ENCODE measurements at places on chromosomes 3 and 15.

DNA sequence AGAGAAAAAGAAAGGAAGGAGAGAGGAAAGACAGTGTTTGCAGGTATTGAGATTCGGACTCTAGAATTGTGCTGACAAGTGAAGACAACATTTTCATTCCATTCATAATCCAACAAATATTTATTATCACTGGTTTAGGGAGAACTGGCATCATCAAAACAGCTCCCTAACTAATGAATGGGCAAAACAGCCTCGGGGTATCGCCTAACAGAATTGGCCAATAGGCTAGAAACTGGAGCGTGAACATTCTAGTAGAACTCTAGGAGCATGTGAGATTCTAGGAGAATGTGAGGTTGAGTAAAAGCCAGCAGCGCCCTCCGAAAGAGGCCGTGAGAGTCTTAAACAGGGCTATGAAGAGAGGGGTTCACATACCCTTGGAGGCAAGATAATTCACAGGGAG, 221.8 kb upstream of the WNT5A start:
- DNase-seq = no peak

DNA sequence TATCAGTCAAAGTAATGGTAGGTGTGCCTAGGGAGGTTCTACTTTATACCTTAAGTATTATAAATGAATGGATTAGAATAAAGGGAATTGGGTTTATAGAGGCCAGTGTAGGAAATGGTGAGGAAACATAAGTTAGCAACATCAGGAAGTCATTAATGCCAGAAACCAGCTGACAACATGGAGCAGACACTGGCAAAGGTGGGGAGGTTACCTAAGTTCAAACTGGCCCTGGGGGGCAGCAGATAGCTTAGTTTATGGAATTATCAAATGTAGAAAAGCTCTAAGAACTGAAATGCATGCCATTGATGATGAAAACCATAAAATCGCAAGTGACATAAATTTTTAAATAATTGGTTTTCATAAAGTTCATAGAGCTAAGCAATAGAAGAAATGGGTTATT, 498.6 kb downstream of the NAALADL2 start:
- no peak for DNase-seq

DNA sequence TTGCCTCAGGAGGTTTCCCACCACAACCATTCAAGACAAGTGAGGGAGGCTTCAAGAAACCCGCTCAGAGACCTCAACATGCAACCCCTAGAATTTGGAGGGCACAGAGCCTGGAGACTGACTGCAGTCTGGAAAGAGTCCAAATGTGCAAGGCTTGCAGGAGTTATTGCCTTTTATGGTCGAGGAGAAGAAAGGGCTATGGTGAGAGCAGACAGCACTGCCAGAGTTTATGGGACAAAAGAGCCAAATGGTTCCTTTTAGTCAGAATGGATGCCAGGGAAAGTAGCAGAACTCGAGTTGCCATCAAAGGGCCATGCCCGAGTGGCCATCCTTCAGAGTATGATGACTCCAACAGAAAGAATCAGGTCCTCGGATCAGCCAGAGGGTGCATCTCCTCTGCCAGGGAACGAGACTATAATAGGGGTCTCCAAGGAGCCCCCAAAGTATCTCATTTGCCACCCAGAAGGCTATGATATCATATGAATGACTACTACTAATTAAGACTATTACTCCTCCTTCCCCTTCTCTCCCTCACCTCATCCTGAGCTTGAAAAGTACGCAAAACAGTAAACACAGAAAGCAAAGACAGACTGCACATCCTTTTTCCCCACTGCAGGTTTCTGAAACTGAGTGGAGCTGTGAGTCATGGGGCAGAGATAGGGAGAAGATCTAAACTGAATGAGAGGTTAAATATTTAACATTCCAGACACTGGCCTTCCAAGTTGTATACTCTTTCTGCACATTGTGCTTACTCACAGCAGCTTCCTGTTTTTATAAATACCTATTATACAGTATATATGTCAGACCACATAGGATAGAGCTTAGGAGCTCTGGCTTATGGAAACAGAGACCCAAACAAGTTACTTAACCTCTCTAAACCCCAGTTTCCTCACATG, 33.9 kb upstream of the TMCO5A start:
- DNase-seq = no peak

DNA sequence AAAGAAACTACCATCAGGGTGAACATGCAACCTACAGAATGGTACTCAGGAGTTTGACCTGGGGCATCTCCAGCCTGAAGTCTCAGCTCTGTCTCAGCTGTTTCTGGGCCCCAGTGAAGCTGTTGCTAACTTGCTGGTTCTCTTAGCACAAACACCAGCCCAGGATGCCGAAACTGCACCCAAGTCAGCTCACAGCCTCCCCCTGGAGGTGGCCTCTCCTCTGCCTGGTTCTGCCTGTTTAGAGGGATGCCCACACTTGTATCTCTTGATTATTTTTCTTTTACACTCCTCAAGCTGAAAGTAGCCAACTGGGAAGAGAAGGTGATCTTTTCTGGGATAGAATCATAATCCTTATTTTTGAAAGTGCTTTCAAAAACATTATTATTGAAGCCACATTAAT, 289.0 kb upstream of the RASGRP1 start:
- no peak for DNase-seq

DNA sequence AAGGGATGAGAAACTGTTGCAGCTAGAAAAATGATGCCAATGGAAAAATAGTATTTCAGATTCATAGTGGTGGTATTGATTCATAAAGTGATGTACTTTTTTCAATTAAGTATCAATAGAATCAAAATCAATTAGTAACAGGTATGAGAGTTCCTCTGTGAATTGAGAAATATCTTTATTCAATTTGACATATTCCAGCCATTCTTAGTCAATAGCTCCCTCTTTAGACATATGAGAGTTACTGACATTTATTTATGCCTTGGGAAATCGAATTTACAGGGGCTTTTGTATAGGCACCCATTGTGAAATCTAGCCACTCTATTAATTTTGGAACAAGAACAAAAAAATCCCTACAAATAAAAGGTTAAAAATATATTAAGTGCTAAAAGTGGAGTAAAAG, 386.9 kb upstream of the CNTN3 start:
- no peak for DNase-seq

- DNase-seq = no peak
These were observed 56.6 kb downstream of the RLBP1 start for GRCh38 chr15:89164712-89165211.

DNA sequence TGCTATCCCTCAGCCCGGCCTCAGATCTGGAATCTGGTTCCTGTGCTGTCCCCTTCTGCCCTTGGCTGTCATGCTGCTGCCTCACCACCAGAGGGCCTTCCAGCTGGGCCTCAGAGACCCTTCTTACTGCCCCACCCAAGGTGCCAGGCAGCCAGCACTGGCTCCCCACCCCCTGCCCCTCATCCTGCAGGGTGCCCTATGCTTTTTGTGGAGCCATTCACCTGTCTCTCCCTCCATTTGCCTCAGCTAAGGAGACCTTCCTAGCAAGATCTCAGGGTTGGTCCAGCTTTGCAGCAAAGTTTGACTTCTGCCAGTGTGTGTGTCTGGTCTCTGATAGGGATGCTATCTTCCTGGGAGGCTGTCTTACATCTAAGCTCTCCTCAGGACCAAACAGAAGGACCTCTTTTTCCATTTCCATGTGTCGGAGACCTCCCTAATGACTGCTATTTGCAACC, 1.9 kb upstream of the VWA5B2 start:
- peak; percentile 21 for DNase-seq

GRCh38 chr15:59539799-59540198, 71.8 kb upstream of the GCNT3 start:
- no peak for DNase-seq

DNA sequence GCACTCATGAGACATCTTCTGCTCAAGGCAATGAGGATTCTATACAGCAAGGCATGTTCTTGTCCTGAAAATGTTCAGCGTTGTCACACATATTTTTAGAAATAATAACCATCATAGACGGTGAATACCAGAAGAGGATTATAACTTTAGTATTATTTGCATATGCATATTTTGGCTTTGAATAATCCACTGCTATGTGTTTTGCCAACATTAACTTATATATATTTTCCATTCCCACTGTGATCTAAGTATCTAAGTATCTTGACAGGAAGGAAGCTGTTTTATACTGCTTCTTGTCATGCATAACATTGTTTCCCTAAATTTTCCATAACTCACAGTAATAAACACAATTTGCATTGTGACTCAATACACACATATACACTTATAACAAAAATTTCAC, 509.5 kb downstream of the TBL1XR1 start:
- no peak for DNase-seq

DNA sequence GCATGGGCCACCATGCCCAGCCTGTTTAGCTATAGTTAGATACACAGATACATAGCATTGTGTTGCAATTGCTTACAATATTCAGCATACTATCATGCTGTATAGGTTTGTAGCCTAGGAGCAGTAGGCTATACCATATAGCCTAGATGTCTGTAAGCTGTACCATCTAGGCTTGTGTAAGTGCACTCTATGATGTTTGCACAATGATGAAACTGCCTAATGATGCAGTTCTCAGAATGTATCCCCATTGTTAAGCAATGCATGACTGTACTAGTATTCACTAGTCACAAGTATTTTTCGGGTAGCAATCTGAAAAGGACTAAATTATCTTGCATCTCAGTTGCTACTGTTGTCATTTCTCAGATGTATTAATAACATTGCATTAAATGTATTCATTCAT, 16.0 kb downstream of the PIGB start:
- no peak for DNase-seq

DNA sequence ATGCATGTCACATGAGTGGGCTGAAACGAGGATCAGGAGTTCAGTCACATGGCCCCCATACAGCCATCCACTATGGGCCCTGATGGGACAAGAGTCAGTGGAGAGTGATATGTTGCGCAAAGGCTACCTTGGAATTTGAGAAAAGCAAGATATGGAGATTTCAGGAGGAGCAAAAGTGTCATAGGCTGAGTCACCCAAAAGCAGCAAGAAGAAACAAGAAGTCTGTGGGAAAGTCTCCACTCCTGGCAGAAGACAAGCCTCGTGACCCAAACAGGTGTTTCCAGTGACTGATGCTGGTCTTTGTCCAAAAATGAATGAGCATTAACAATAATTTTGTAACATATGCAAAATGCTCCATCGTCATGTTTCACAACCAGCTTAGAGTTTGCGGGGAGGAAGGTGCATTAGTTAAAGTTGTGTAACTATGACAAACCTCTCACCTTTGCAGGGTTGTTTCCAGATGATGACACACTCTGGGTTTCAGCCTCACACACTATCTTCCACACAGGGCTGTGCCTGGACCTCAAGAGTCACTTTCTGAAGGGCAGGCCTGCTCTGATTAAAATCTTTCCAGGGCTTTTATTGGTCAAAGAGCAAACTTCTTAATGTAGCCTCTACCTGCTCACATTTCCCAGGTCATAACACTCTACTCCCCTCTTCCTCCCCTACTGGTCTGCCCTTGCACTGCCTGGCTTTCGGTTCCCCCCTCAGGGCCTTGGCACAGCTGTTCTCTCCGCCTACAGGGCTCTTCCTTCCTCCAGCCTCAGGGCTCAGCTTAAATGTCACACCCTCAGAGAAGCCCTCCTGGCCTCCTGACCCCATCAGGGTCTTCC, 3.9 kb upstream of the DNASE1L3 start:
- no peak for DNase-seq

GRCh38 chr15:92885224-92886041, 14.7 kb upstream of the CHD2 start:
- no peak for DNase-seq

DNA sequence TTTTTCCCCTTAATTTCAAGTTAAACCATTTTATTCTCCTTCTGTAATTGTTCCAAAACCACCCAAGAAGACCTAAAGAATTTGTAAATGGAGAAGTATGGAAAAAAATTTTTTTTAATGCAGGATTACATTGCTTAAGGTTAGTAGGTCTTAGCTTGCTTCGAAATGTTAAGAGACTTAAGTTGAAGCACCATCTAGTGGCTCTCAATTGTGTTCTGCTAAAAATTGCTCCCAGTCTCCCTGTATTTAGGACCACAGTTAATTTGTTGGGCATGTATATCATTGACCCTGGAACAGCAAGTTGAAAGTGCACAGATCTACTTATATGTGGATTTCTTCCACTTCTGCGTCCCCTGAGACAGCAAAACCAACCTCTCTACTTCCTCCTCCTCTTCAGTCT, 32.4 kb downstream of the CD200R1L start:
- no peak for DNase-seq

DNA sequence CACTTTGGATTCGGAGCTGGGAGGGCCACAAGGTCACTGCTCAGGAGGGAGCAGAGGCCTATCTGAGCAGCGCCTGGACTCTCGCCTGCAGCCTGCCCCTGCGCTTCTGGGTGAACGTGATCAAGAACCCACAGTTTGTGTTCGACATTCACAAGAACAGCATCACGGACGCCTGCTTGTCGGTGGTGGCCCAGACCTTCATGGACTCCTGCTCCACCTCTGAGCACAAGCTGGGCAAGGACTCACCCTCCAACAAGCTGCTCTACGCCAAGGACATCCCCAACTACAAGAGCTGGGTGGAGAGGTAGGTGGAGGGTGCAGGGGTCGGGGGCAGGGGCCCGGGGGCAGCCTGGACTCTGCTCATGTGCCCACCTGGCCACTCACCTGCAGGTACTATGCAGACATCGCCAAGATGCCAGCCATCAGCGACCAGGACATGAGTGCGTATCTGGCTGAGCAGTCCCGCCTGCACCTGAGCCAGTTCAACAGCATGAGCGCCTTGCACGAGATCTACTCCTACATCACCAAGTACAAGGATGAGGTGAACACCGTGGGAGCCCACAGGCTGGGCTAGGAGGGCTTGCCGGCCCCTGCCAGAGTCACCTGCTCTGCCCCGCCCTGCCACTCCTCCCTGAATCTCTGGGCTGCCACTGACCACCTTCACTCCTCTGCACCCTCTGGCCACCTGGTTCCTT, 49.5 kb downstream of the PLXNA1 start:
- no peak for DNase-seq

- no peak for DNase-seq
These were observed 10.0 kb downstream of the PRKCD start for GRCh38 chr3:53171064-53171418.

DNA sequence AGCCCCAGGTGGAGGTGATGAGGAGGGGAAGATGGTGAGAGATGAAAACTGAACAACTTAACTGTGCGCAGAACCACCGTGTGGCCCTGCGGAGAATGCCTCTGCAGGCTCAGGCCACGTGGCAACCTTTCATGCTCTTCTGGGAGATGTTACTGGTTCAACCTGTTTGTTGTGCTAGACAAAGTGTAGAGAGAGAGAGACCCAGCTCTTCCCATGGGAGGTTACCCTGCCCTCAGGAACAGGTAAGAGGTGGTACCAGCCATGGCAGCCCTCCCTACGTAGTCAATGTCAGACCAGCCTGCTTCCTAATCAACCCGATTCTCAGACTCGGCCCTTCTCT, 37.0 kb upstream of the HACD2 start:
- no peak for DNase-seq

GRCh38 chr3:69496856-69497255, 111.0 kb upstream of the FRMD4B start:
- no peak for DNase-seq

- DNase-seq = no peak
These were observed 75.9 kb downstream of the BOC start for GRCh38 chr3:113287111-113287802.

Measured in stimulated activated CD8-positive, alpha-beta memory T cell treated with anti-CD3 and anti-CD28 coated beads, Interleukin-4, amount 100 ng/mL, for 1 hour (primary cell).